T-helper 9 cell (primary cell): ENCODE measurements at places on chromosomes 2 and 18.

GRCh38 chr18:13621446-13621849 is 104.9 kb downstream of the FAM210A start:
- DNase-seq, result no peak

- no peak for DNase-seq
Measured at GRCh38 chr18:21900605-21901352, 160.2 kb downstream of the MIB1 start.

DNA sequence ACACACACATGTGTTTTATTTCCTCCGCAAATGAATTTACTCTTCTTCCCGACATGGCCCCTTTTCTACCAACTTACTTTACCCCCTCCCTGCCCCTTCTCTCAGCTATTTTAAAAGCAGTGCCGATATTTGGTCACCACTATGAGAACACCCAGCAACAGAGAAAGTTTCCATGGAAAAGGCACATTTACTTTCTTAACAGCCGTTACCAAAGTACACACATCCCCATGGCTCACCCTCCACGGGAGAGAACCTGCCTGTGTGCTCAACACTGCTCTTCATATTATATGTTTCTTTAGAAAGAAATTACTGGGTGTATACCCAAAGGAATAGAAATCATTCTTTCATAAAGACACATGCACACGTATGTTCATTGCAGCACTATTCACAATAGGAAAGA is 714.4 kb downstream of the DCDC2C start:
- DNase-seq, result no peak

DNA sequence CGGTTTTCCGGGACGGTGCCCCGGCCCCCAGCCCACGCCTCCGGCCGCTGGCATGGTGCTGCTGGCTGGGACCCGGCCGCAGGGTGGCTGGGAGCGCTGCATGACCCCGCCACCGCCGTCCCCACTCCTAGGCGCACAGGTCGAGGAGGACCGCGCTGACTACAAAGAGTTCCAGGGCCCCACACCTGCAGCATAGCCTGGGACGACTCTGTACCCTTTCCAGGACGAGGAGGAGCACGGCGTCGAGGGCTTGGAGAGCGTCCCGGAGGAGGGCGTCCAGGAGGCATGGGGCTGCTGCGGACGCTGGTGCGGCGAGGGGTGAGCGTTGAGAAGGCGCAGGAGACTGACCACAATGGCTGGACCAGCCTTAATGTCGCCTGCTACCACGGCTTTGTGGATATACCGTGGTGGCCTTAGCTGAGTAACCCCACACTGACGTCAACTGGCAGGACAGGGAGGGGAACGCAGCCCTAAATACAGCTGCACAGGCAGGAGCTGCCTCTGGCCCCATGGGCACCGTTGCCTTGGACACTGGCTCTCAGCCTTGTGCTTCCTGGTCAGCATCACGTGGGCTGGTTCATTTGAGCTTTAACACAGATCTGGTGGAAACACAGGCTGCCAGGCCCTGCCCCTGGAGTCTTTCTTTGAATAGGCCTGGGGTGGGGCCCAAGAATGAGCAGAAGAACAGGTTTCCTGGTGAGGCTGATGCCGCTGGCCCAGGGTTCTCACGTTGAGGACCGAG is 40.9 kb upstream of the TRIM43B start:
- DNase-seq, result no peak

DNA sequence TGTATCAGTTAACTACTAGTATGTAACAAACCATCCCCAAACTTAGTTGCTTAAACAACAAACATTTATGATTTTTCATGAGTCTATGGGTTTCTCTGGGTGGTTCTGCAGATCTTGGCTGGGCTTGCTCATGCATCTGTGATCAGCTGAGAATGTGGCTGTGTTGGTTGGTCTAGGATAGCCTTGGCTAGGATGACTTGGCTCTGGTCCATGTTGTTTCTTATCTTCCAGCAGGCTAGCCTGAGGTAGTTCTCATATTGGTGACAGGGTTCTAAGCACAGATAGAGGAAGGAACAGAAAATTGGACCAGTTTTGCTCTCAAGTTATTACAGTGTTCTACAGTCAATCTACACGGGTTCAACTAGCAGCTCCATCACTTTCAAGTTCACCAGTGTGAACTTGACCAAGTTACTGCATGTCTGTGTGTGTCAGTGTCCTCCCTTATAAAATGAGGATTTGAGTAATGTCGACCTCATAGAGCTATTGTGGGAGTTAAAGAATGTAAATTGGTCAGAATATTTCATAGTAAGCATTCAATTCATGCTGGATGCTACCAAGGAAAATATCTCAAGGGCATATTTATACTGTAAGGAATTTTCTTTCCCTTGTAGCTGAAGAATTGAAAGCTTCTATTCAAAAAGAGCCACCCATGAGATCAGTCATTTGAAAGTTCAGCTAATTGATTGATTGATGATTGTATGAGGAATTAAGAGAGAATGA is 65.3 kb downstream of the MYO3B start:
- no peak for DNase-seq

DNA sequence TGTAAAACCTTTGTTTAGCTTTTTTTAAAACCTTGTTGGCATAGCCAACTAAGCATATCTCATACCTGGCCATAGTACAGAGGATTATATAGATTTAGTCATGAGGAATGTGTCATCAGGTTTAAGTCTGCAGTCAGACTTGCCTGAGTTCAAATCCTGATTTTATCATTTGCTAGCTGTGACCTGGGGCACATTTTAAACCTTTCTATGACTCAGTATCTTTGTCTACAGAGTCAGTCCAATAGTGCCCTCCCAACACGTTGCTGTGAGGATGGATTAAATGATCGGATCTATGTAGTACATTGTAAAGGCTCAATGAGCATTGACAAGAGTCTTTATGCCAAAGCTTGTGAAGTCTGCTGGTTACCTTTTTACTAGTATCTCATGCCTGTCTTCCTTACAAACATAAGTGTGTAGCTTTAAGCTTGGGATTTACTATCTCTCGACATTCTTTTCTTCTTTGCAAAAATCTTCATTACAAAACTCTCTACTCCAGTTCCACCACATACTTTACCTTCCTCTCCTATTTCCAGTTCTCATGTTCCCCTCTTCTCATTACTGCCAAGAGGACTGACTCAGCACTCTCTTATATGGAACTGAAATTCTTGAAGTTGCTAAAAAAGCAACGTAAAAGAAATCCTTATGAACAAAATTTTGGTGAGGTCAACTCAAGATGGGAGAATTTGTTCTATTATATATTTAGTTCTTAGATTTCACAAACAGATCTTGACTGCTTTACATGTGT is 68.1 kb upstream of the RBMS1 start:
- no peak for DNase-seq

GRCh38 chr18:73511771-73512503 is 635.7 kb downstream of the FBXO15 start:
- DNase-seq, result no peak
